Suprapubic skin (tissue), 4 donors: ENCODE measurements at places on chromosomes 16 and 17. TPM values are rescaled to one million over a fixed set of nuclear protein-coding genes. Genes with fewer than 3 reads are reported as not detected.

Gene TBC1D3C
- total RNA-seq = not detected

- DNase-seq = no peak
Measured at GRCh38 chr16:89141884-89142267, 29.7 kb upstream of the CDH15 start.

DNA sequence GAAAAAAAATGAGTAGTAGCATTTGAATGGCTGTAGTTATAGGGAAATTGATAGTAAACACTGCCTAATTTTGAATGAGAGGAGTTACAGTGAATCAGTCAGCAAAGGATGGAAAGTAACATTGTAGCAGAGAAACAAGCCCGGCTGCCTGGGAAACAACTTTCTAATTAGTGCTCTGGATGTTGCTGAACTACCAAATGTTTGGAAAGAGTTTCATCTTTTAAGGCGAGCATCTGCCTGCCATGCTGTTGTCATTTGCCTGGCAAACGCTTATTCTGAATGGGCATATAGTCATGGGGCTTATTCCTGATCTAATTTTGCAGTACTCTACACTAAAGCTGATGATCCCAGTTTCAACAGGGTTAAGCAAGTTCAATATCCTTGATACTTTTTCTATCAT lies 138.6 kb downstream of the CDH11 start:
- no peak for DNase-seq

DNA sequence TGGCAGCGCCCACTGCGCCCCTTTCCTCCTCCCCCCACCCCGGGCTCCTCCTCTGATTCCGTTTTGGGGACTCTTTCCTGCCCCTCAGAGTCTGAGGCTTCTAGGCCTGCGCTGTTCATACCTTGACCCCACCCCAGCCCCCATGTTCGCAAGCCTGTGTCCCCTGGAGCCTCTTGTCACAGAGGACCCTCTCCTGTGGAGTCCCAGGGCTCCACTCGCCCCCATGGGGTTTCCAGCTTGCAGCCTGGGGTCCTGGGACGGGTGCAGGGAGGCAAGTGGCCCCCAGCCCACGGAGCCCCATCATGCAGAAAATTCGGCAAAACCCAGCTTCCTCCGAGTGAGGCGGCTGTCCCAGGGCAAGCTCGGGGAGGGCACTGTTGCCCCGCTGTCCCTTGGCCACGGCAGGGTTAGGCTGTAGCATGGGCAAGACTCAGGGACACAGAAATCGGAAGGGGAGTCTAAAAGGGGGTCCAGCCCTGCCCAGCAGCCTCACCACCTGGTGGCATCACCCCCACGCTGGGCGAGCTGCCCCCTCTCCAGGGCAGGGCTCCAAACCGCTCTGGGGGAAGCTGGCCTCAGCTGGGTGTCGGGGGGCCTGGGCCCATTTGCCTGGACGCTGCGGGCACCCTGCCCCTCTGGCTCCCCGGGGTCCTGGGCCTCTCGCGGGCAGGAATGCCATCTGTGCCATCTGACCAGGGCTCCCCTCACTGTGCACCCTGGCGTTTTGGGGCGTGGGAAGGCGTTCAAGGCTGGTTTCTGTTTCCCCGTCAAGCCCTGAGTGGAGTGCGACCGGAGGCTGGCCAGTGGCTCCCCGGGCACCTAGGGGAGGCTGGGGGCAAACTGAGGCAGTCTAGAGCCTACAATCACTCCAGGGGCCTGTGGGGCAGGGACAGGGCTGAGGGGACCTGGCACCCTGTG lies 11.5 kb upstream of the BAHCC1 start:
- DNase-seq = no peak

DNA sequence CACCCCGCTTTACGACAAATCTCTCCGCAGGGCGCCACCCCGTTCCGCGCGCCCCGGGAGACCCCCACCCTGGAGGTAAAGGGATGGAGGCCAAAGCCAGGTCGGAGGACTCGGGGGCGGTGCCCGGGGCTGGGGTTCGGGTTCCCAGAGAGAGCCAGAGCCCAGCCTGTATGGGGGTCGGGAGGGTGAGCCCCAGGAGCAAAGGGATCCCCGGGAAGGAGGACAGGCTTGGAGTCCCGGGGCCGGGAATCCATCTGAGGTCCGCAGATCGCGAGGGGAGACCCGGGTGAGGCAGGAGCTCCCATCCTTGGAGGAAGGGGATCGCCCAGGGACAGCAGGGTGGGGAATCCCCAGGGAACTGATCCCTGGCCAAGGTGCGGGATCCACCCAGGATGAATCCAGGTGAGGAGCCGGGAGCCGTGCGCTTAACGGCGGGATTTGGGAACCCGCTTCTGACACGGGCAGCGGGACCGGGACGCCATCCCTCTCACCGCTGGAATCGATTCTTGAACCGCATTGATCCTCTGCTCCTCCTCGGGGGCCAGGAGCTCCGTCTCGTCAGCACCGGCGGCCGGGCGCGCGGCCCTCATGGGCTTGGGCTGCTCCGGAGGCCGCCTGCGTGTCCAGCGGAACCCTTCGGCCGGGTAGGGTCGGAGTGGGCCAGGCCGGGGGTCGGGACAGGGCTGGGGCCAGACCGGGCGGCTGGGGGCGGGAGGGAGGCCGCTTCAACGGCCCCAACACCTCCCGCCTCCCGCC lies at the start of gene MMD:
TSS of gene MMD (minus strand) at position 657 of the 756 bp plus-strand sequence. CDS start at position 517, 140 bp downstream.
- no peak for DNase-seq
